Urothelium cell line (cell line): ENCODE measurements at places on chromosomes 16 and 17.

GRCh38 chr16:68046106-68046505, 23.0 kb downstream of the DUS2 start:
- no peak for DNase-seq

DNA sequence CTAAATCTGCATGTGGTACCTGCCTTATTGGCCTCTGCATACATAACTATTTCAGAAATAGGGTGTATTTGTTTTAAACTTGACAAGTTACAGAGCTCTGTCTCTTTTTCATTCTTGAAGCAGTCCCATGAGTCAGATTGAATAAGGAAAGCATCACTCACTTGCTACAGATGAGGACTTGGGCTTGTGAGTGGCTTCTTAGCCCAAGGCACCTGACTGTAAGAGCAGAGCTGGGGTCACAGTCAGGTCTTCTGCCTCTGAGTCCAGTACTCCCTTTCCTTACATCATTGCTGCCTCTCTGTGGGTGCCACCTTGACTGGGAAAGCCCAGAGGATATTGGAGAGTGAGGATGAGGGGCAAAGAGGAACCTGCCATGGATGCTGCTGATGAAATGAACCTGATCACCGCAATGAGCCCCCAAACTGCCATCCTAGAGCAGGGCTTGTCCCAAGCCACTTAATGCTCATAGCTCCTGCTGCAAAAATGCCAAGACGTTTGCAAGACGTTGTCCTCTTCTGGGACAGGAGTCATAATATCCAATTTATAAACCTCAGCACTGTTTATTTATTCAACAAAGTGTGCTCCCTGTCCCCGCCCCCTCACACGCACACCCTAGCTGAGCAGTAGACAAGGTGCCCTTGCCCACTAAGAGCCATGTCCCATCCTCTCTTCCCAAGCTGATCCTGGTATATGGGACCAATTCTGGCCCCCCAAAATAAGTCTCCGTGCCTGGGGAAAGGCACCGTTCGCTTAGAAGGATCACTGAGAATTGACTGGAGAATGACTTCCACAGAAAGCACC, 74.1 kb downstream of the CCDC182 start:
- DNase-seq: no peak

GRCh38 chr17:45839442-45839841, 5.2 kb upstream of the SPPL2C start:
- no peak for DNase-seq

GRCh38 chr17:50133028-50133768, 3.2 kb upstream of the SAMD14 start:
- no peak for DNase-seq

DNA sequence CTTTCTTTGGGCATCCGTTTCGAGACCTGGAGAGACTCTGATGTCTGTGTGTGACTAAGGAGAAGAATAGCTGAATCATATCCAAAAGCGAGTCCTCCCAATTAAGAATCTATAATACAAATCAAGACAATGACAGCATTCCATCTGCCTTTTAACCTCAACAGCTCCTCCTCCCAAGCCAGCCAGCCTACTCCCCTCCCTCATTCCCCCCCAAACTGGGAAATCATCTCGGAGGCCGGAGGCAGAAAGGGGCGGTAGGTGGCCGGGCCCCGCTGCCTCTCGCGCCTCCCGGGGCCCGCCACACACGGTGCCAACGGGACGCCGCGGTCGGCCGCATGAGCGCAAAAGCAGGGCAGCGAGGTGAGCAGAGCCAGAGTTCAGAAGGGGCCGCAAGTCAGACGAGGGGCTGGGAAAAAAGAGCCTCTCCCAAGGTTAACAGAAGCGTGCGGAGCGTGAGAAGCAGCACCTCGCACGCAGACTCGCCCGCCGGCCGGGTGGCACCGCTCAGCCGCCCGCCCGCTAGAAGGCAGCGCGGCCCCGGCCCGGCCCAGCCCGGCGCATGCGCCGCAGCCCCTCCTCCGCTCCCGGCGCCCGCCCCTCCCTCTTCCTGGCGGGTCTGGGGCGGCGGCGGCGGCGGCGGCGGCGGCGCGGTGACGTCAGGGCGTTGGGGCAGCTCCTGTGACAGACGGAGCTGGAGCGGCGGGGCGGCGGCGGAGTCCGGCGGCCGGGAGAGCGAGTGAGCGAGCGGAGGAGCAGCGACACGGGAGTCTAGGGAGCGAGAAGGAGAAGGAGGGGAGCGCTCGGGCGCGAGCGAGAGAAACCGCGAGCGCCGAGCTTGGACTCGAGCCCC, at the start of gene PAFAH1B1:
Gene PAFAH1B1, plus strand, starts transcription at position 684 of the 850 bp plus-strand sequence. CDS start 44,635 bp downstream, outside the sequence.
- peak; percentile 93 for DNase-seq
